ENCODE measurements at places on chromosomes 6 and 20.

DNA sequence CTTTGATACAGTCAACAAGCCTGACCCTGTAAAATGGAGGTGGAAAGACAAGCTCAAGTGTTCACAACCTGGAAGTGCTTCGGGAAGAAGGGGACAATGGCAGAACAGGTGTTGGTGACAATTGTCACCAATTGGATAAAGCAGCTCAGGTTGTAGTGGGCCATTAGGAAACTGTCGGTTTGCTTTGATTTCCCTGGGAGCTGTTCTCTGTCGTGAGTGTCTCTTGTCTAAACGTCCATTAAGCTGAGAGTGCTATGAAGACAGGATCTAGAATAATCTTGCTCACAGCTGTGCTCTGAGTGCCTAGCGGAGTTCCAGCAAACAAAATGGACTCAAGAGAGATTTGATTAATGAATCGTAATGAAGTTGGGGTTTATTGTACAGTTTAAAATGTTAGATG is 15.0 kb downstream of the CCR6 start:
- DNase-seq, result no peak

DNA sequence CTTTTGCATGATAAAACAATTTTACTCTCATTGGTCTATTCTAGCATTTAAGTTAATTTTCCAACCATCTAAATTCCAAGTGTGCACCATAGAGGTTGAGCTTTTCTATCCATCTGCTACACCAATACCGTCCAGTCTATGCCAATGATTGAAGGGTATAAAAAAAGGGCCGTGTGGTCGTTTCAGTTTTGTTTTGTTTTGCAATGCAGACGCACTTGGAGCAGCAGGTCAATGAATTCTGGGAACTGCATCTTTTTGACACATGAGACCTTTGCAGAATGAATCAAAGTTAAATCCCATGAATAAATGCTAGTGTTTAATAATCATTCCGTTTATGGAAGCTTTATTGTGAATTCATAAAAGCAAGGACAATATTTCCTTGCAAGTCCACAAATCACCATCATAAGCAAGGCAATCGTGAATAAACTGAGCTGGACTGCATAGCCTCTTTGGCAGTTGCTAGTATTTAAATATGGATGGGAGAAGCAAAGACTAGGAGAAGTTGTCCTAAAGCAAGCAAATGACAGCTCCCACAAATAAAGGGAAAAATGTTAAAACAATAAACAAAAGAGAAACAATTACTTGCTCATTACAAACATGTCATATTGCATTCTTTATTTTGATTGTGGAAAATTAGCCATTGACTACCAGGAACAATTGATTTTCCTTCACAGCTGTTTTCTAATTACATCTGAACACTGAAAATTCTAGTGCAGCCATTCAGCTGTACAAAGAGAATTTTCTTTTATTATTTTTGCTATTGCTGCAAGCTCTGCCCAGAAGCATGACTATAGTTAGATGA is 649.7 kb upstream of the GJE1 start:
- DNase-seq, result no peak

- no peak for DNase-seq
These were observed 32.0 kb downstream of the POM121L2 start for GRCh38 chr6:27280064-27280539.

GRCh38 chr20:3691897-3692296 is 10.1 kb upstream of the ADAM33 start:
- no peak for DNase-seq

DNA sequence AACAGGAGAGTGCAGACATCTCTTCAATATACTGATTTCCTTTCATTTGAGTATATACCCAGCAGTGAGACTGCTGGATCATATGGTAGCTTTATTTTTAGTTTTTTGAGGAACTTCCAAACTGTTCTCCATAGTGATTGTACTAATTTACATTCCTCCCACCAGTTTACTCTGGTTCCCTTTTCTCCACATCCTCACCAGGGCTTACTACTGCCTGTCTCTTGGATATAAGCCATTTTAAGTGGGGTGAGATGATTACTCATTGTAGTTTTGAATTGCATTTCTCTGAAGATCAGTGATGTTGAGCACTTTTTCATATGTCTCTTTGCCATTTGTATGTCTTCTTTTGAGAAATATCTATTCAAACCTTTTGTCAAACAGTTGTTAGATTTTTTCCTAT is 64.9 kb upstream of the HMGCLL1 start:
- no peak for DNase-seq

DNA sequence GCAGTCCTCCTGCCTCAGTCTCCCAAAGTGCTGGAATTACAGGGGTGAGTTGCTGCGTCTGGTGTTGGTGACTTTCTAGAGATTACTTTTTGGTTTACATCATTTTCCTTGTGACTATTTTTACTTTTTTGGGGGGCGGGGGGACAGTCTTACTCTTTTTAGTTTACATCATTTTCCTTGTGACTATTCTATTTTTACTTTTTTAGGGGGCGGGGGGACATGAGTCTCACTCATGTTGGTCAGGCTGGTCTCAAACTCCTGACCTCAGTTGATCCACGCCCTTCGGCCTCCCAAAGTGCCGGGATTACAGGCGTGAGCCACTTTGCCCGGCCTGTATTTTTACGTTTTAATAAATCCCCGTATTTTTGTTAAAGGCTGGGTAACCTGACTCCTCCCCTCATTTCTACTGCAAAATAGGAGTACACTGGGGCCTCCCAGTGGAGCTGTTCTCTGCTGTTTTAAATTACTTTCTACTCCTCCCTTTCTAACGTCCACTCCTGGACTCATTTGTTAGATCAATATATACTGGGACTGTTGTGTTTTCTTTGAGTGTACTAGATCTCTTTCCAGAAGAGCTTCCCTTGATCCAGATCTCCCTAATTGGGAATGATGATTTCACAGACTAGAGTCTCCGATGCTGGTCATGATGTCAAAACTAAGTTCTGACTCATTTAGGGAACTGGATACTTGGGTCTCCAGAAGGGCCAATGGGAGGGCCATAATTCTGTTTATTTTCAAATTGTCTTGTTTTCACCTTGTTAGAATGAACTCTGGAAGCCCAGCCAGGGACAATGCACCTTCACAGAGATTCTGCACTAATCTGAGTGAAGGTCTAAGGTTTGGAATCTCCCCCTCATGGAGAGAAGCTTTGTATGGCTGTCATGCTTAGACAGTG is 9.2 kb downstream of the HSPA1B start:
- DNase-seq, result no peak

DNA sequence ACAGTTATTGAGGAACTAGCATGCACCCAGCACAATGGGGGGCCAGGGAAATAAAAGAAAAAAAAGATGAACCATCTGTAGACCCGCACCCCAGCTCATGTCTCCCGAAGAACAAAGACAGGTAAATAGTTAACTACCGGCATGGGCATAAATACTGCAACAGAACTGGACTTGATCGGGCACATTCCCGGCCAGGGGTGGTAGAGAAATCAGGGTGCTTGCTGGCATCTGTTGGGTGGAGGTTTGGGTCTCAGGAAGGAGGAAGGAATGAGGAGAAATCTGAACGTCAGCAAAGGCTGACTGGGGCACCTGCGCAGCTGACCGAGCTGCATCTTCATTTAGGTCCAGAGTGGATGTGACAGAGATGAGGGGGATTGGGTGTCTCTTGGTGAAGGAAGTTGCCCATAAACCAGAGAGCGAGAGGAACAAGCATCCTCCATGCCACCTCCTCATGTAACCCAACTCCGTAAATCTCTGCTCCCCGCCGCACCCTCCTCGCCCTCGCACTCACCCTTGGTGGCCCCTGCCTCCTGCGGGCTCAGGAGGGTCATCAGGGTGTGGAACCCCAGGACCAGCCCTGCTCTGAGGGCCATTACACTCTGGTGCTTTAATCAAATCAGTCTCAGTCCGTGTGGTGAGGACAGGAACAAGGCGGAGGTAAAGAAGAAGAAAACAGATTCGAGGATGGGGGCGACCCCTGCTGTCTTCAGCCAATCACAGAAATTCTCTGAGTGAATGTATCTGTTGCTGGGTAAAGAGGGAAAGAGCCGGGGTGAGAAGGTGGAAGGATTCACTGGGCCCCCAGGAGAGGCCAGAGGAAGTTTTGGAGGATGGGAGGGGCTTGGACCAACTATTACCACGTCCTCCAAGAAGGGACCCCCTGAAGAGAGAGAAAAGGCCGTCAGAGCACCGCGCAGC is at the start of gene HLA-DOA:
Gene HLA-DOA (minus strand): TSS at position 648 of the 918 bp plus-strand sequence.
- no peak for DNase-seq

DNA sequence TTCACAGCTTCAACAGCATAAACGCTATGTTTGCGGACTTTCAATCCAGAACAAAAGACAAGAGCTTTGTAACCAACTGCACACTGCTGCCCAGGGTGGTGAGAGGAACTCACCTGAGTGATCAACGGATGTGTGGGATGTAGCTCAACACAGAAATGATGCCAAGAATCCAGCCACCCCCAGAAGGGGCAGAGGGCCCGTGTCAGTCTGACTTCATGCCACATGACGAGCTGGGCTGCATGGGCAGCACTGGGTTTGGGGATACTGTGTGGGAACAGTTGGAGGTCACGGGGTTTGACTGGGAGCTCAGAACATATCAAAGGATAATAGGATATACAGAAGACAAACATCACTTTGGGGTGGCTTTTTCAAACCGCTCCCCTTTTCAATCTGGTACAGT is 79.4 kb upstream of the TRAF3IP2 start:
- DNase-seq, result no peak

- no peak for DNase-seq
These were observed 77.0 kb downstream of the YTHDF1 start for GRCh38 chr20:63138855-63139341.

- no peak for DNase-seq
These were observed 5.4 kb downstream of the SLCO4A1 start for GRCh38 chr20:62647521-62648317.

DNA sequence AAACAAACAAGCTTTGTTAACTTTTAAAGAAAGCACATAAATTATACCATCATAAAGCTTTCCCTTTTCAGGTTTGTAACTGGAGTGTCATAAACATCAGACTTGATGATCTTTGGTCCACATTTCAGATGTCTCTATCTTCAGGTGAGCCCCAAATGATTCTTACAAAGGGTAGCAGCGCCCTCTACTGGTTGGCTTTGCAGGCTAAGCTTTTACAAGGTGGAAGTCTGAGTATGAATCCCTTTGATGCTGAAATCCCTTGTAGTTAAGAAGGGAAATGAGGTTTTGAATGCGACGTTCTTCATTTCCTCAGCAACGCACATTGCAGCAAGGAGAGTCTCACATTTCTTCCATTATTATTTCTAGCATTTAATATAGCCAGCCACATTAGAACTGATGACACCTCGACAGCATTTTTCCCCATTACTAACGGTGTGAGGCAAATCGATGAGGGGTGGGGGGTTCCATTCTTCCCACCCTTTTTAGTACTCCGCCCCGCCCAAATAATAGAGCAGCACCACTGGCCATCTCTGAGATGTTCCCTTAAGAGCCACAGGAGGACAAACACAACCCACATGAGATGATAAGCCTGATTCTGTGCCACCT is 126.3 kb upstream of the NT5E start:
- no peak for DNase-seq

GRCh38 chr6:134452906-134453305 is 135.0 kb upstream of the SGK1 start:
- no peak for DNase-seq

DNA sequence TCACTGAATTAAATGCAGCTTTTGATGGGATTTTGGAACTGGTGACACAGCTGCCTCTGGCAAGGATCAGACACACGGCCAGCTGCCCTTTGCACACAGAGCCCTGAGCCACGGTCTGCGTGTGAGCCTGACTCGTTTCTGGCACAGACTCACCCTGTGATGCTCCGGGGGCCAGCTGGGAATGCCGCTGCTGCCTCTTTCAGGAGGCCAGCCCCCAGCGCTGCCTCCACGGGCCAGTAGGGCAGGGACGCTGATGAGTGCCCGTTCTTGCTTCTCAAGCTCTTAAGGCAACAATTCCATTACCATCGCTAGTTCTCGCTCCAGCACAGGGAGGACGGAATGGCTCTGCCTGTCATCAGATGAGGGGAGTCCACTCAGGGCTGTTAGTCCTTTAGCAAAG is 61.6 kb downstream of the IRF4 start:
- no peak for DNase-seq

DNA sequence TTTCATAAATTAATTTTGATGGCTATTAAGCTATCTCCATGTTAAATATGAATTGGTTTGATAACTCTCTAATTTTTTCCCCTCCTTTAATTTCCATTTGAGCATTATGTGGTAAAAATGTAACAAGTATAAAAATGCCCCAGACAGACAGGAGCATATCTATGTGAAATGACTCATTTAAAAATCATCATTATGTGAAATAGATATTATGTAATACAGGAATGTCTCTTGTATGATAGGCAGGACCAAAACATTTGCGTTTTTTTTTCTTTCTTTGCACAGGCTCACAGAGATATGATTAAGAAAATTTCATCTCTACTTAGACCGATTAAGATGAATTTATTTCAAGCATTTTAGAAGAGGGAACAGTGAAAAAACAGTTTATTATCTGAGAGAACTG is 95.8 kb downstream of the AKAP7 start:
- DNase-seq, result no peak

DNA sequence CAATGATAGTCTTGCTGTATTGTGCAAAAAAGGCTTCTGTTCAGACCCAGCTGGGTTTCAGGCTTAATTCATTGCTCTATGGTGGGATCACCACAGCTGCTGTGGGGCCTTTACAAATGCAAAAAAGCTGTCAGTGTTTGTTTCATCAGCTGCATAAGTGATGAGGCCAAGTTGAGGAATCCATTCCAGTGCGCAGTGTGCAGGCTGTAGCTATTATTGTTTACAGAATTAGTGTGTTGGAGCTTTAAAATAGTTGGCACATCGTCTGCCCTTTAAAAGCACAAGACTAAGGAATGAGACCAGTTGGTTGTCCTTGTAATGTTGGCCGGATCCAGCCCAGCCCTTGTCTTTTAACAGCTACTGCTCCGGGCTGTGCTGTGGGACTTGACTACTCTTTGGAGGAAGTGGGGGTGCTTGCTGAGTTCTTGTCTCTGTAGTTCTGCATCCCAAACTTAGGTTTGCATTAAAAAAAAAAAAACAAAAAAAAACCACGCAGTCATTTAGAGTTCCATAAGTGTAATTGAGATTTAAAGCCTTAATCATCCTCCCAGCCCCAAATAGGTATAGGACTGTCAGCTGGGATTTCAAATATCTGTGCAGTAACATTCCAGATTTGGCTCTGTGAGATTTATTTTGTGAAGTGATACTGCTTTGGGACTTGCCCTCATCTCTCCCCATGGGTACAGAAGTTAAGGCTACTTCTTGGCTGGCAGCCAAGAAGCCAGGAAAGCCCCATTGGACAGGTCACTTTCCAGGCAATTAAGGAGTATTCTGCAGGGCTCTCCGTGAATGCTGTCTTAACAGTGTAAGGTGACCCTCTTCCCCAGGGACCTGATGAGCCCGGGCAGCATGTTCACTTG is 19.3 kb downstream of the JARID2 start:
- no peak for DNase-seq

GRCh38 chr6:84892671-84893070 is 128.3 kb upstream of the TBX18 start:
- DNase-seq, result no peak

- no peak for DNase-seq
These were observed 598 bp downstream of the FABP7 start for GRCh38 chr6:122780114-122780513.

- DNase-seq, result no peak
These were observed 904.1 kb upstream of the MANEA start for GRCh38 chr6:94673251-94673650.

Data from stimulated activated CD8-positive, alpha-beta memory T cell treated with anti-CD3 and anti-CD28 coated beads, Interleukin-4, amount 100 ng/mL, for 4 hours (primary cell).